ENCODE measurements at places on chromosomes 2 and 18.
A peak's percentile ranks its signal among the peaks of the same experiment; 100 is the strongest.

- no peak for DNase-seq
These were observed 289.8 kb upstream of the SPRED2 start for GRCh38 chr2:65722028-65722778.

GRCh38 chr2:222358876-222359275, 60.1 kb upstream of the PAX3 start:
- DNase-seq = peak; percentile 66

DNA sequence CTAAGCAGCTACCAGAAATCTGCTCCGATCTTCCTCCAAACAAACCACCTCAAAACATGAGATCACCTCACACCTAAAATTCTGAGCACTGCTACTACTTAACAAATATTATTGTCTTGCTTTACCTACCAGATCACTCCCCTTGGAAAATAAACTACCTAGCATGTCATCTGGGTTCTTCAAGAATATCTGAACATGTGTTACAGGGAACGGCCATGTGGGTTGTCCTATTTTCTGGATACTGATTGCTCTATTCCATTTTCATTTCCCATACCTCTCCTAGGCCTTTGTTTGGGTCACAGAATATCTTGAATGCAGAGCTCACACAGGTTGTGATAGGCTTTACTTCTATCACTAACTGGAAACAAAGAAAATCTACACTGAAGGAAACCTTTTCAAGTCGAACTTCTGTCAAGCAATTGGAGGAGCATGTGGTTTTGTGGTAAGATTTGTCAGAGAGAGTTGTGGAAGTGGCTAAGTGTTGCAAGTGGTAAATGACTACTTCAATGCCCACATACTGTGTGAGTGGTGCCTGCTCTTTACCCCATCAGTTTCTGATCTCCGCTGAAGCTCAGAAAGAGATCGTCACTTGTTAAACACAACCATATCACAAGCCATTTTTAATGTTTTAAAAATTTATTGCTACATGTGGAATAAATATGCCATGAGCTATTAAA, 739.1 kb upstream of the ZEB2 start:
- DNase-seq = peak; percentile 35

DNA sequence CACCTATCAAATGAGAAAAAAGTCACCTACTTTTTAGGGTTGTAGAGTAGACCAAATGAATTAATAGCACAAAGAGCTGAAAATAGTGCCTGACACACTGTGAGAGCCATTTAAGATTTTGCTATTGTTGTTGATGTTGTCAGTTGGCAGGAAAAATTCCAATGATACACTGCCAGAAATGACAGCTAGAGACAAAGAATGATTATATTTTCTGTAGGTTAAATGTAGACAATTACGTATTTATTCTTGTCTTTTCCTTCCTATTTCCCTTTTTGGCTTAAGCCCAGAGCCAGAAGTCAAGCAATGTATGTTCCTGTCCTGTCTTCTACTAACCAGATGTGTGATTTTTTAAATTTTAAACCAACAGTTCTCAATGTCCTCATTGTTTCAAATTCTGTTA, 17.2 kb downstream of the NRXN1 start:
- no peak for DNase-seq

- no peak for DNase-seq
These were observed 90.6 kb upstream of the EFEMP1 start for GRCh38 chr2:56014046-56014730.

All from GDM1 (cell line).